Hematopoietic multipotent progenitor cell (in vitro differentiated cells): ENCODE measurements at places on chromosomes 2 and 18. TPM values are rescaled to one million over a fixed set of nuclear protein-coding genes. Genes with fewer than 3 reads are reported as not detected.

GRCh38 chr2:16258350-16258749 is 318.0 kb downstream of the MYCN start:
- DNase-seq: no peak

- no peak for DNase-seq
These were observed 18.9 kb downstream of the SNORC start for GRCh38 chr2:232888839-232889529.

- DNase-seq: no peak
These were observed 243.9 kb downstream of the PRKCE start for GRCh38 chr2:45895241-45895861.

DNA sequence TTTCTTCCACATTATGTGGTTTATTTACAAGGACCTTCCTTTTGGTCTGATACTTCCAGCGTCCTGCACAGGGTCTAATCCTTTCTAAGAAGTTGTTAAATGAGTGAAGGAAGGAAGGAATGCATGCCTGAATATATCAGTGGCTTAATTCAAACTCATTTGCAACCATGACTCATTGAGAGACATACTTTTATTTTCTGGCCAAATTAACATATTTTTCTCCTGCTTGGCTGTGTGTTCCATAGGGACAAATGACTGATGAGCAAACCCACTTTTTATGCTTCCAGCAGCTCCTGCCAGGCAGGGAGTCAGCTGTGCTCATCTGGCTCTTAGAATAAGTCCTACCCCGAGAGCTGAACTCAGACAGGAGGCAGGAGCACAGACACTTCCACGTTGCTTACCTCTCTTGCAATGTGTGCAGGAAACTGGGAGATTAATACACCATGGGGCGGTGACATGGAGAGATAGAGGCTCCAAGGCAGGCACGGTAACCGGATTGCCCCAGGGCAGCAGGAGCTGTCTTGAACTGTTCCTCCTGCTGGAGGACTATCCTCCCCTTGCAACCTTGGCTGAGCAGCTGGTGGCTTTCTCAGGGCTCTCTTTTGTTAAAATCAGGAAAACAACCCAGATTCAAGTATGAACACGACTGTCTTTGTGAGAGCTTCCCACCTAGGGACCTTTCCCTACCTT is 667.5 kb upstream of the HS6ST1 start:
- DNase-seq: no peak

GRCh38 chr2:28395334-28396061 is 2.8 kb downstream of the FOSL2 start:
- DNase-seq: no peak

GRCh38 chr2:120622159-120622869 is 113.4 kb upstream of the GLI2 start:
- DNase-seq: no peak

GRCh38 chr2:136051001-136051724 is 65.7 kb upstream of the DARS1 start:
- no peak for DNase-seq

DNA sequence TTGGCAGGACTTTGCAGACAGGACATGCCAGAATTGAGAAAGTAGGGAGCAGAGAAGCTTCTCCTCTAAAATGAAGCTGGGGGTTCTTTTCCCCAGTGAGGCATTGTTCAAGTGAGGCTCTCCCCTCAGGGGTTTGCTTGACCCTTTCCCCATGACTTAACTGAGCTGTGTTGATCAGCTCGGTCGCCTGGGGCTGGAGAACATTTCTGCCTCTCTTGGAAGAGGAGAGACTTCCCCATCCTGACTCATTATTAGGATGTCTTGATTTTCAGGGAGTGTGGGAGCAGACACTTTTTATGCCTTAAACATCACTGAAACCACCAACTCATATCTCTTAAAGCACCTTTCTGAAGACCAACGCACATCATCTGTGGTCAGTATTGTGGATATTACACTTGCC is 27.9 kb upstream of the GLI2 start:
- DNase-seq: no peak

GRCh38 chr2:86064006-86064405 is 41.7 kb downstream of the POLR1A start:
- no peak for DNase-seq

- DNase-seq: peak; percentile 23
These were observed at the start of gene ADCY3 for GRCh38 chr2:24920098-24920808. Gene ADCY3 (minus strand): TSS chr2:24920237. CDS start chr2:24918987, 1,250 bp downstream.

DNA sequence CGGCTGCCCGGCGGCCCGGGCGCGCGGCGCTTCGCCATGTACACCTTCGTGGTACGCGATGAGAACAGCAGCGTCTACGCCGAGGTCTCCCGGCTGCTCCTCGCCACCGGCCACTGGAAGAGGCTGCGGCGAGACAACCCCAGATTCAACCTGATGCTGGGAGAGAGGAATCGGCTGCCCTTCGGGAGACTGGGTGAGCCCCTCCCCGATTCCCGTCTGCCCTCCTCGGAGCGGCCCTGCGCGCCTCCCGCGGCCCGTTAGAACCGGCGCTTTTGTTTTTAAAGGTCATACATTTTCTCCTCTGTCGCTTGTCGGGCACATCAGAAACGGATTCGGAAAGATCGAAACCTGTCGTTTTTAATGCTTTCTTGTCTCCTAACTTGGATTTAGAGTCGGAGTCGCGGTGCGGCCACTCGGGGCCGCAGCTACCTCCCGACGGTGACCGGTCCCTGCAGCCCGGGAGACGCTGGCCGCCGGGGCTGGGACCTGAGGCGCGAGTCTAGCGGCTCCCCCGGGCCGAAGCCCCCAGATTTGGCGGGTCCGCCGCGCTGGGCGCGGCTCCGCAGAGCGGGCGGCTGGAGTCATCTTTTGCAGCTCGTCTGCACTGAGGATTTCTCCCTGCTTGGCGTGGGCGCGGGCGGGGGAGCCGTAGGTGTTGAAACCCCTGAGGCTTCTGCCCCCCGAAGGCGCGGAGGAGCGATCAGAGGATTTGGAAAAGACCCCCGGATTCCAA is 519 bp downstream of the TTL start:
- peak; percentile 32 for DNase-seq

- DNase-seq: no peak
These were observed 73.2 kb downstream of the CYBRD1 start for GRCh38 chr2:171595456-171595855.

Gene SAG
- under 0.01 TPM for total RNA-seq

Gene FHL2
- 31.8 TPM for total RNA-seq

Gene DOK6
- 1.3 TPM for total RNA-seq

Gene CPLX4
- not detected for total RNA-seq

Gene LAPTM4A
- total RNA-seq: 82.9 TPM

Gene SNED1
- 11.8 TPM for total RNA-seq

Gene UPP2
- not detected for total RNA-seq
